GM18507 (cell line): ENCODE measurements at places on chromosomes 4 and X.

DNA sequence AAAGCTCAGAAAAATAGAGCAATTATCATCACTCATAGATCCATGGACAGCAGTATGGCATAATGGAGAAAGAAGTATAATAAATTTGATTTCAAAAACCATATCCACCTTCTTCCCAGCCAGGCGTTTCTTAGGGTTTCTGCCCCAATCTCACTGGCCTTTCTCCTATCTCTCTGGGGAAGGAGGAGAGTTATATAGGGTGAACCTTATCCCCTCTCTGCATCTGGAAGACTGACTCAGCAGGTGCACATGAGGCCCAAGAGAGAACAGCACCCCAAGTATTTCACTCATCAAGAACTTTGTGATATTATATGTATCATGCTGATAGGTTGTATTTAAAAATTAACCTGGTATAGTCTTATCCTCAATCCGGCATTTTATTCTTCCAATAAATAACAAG, 318.8 kb upstream of the RASGEF1B start:
- no peak for DNase-seq

DNA sequence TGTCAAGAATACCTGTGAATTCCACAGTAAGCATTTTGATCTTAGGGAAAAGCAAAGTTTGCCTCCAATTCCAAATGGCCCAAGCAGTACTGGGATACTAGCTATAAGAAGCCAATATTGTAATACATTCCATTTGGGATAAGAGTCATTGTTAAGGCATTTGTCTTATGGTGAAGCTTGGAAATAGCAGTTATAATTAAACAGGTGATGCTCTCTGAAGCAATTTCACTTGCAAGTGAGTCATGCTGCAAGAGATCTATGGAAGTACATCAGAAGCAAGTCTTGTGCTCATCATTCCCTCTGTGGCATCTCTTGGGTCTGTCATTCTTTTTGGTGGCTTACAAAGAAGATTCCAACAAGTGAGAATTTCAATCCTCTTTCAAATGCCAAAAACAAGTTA, 386.4 kb upstream of the RPS6KA3 start:
- no peak for DNase-seq

GRCh38 chr4:155846929-155847328, 19.1 kb downstream of the ASIC5 start:
- DNase-seq = no peak

GRCh38 chr4:20418861-20419451, 167.3 kb downstream of the SLIT2 start:
- DNase-seq = no peak

DNA sequence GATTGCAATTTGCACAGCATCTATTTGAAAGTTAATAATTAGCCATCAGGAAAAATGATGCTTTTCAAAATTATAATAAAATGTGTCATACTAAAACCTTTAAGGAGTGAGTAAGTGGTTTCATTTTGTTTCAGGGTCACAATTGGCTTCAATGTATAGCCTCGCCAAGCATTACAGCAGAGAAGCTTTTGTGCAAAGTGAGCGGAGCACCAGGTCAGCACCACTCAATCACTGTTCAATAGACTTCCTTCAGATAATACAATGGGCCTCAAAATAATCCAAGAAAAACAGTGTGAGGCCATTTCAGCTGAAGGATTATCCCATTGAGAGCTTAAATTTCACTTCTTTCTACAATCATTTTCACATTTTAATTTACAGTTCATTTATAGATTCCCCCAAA, 409.2 kb upstream of the SLIT2 start:
- DNase-seq = no peak

GRCh38 chr4:109294006-109294405, 8.5 kb downstream of the COL25A1 start:
- DNase-seq = no peak

DNA sequence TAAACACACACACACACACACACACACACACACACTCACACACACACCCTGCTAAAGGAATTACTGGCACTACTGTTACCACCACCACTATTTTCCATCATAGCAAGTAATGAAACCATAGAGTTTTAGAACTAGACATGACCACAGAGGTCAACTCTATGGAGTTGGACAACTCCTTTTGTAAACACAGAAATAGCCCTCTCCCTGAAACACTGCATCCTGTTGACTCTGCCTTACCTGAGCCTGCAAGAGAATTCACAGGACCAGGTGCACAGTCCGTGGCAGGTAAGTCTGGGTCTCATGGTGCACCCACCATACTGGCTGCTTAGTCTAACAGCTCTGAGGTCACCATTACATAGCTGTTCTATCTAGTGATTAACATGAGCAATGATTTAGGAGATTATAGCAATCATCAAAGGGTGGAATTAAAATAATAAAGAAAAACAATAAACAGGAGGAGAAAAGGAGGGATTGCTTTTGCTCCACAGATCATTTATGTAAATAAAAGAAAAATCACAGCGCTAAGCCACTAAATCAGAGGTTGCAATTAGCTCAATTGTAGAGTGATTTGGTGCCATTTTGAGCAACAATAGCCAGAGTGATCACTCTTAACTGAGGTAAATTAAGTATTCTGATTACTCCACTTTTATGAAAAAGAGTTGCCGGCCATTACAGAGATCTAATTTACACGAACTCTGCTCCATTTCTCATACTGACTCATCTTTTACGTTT, 340.0 kb upstream of the RASGEF1B start:
- DNase-seq = no peak

GRCh38 chr4:128341634-128342033, 54.0 kb upstream of the PGRMC2 start:
- DNase-seq = no peak

GRCh38 chr4:68319040-68319439, 30.9 kb downstream of the YTHDC1 start:
- no peak for DNase-seq

DNA sequence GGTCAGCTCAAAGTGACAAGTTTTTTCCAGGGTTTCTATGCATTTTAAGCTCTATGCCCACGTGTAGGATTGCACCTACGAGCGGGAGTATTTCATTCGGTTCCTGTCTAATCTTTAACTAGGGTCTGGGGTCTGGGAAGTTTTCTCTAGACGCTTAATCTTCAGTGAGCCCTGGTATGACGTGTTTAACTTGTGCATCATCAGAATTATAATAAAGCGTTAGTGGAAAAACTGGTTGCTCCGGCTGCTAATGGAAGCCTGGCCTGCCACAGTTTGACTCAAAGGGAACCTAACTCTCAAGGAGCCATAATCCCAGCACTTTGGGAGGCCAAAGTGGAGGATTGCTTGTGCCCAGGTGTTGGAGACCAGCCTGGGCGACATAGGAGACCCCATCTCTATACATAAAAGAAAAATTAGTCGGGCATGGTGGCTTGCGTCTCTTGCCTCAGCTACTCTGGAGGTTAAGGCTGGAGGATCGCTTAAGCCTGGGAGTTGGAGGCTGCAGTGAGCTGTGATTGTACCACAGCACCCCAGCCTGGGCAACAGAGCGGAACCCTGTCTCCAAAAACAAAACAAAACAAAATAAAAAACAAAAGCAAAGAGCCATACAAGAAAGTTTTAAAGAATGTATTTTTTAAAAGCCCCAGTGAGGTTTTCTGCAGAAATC, 30.2 kb downstream of the ARSD start:
- no peak for DNase-seq

- DNase-seq = no peak
These were observed 29.6 kb upstream of the HCCS start for GRCh38 chrX:11081511-11081910.

DNA sequence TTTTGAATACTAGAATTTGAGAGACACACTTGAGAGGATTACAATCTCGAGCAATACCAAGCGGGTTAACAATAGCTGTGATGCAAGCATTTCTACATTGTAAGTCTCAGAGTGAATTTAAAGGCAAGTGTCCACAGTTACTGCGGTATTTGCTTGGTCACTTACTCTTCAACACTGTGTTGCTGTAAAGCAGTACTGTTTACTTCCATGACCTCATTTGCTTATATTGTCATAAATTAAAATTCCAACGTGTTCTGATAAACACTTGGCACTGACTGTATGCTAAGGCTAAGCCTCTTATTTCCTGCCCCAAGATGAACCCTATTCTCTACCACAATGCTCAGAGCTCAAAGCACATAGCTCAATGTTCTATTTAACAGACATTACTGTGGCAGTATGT, 11.1 kb downstream of the EXOC1L start:
- DNase-seq = no peak

DNA sequence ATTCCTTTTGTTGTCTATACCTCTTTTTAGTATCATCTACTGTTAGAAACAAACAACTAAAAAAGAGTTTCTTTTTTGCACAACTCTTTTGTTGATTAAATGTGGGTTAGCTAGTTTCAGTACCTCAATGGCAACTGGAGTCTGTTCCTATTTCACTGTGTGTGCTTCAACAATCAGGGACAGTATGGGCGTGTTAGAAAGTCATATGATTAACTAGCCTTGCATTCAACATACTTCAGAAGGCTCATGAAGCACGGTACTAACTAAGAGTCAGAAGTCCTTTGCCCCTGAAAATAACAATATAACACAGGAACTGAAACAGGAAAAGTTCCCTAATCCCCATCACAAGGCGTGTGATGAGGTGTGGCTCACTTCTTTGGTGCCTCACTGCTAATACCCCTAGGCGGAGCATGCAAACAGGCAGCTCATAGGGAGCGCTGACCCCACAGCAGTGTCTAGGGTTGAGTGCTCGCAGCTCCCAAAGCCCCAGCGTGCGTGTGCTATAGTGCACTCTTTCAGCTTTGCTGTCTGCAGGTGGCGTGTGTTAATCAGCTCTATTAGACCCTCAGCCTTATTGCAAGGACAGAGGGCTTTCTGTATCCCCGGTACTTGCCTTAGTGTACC, 203.1 kb upstream of the NDST3 start:
- DNase-seq = no peak

DNA sequence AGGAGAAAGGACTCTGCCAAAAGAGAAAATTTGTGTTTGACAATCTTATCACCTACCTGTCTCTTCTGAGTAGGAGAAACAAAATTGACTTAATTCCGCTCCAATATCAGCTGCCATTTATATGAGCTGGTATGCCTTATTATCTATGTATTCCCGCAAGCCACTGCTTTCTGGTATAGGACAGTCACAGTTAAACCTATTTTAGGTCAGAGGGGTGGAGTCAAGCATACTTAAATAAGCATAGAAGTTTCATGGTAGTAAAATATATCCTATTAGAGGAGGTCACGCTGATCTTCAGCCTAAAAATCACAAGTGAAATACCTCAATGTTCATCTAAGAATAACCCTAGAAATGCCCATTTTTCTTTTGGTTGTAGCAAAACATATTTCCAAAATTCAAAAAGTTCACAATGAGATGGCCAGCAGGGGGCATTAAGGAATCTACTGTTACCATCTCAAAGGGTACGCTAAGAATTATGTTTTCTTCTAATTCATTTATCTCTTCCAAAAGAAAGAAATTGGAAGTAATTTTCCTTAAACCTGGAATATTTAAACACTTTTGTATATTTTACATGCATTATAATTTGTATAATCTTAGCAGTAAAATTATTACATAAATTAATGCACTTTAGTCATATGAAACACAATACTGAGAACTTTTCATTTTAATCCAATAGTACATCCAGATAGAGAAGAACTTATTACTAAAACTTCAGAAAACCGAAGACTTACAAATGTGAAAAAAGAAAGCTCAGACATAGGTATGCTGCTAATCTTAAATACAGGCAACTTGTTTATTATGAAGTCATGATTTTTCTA, 10.5 kb downstream of the PPAT start:
- no peak for DNase-seq

- DNase-seq = no peak
These were observed 57.3 kb downstream of the GSTCD start for GRCh38 chr4:105765690-105766407.

DNA sequence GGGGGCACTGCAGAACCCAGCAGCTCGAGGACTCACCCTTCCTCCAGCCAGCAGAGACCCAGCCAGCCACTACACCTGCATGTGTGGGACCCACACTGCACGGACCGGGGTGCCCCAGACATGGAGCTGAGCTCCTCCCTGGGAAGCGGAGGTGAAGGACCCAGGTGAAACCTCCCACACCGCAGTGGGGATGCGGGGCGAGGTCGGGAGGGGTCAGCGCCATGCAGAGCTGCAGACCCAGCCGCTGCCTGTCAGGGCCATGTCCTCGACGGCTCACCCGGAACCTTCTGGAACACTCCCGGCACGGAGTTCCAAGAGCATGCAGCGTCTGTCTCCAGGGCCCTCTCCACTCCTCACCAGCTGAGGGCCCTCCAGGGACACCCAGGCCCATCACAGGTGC, 42.6 kb downstream of the GAK start:
- DNase-seq = no peak

DNA sequence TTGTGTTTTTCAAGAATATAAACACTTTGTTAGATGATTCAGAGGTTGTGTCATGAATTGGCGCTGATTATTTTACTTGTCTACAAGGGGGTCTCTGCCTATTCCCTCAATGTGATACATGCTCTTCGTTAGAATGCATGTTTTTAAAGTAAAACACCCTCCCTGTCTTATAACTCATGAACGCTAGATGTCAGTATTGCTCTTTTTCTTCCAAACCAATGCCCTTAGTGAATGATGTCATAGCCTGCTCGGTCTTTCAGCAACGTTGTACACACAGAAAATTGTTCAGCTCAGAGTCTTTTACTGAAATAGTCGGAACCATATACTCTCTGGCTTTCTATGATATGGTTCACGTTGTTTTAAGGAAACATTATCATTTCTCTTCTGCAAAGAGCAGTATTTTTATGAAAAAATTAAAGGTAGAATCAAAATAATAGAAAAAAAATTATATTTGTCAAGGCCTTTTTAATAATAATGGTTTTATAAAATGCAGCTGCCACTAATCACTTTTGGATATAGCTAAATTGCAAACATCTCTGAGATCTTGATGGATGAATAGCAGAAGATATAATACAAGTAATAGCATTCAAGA, 292.9 kb downstream of the TLL1 start:
- peak; percentile 15 for DNase-seq

GRCh38 chrX:37918168-37918567, 70.8 kb upstream of the DYNLT3 start:
- no peak for DNase-seq

DNA sequence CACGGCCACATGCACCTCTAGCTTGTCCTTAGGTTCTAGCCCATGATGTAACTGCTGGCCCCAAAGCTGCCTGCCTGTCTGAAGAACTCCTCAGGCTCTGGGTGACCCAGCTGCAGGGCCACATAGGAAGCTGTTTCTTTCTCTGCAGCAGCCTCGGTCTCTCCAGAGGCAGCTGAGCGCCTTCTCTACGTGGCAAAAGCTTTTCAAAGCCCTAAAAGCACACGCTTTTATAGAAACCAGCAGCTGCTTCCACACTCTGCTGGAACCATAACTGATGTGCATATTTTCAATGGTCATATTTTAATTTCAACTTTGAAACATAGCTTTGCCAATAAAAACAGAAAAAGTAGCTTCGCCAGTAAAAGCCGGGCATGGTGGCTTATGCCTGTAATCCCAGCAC, 37.4 kb downstream of the FAM53A start:
- DNase-seq = no peak
